ENCODE measurements at places on chromosomes 2 and 18. TPM values are rescaled to one million over a fixed set of nuclear protein-coding genes. Genes with fewer than 3 reads are reported as not detected.
A peak's percentile ranks its signal among the peaks of the same experiment; 100 is the strongest.

GRCh38 chr2:2896011-2896410, 481.6 kb downstream of the EIPR1 start:
- DNase-seq: no peak

DNA sequence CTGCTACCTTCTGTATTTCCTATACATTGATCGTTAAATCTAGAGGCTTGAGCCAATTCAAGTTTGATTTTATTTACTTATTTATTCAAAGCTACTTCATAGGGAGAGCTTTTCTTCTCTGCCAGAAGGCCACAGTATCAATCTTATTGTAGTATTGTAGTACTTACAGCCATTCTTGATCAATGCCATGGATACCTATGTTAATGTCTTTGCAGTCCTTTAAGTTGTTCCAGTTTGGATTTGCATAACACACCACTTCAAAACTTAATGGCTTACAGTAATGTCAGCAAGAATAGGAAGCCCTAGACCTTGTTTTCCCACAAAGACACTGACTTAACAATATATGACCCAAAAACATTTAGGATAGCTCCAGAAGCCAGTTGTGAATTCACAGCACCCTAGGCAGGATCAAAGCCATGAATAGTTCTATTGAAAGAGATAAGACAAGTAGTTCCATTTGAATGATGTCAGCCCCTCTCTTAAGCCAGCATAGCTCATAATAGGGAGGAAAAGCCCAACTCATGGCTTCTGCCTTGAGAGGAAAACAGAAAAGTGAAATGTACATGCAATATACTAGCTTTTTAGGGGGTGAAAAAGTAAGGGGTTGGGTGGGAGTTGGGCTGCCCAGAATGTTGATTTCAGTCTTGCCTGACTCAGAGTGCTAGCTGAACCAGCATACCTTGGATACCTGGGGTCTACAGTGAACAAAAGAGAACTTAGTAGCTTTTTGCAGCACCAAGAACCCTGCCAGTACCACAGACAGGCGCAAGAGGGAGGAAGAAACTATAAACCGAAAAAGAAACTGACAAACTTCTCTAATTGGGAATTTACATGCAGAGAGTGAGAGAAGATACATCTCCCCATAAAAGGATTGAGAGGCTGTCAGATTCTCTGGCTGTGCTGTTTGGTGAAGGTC, 101.4 kb downstream of the CAMKMT start:
- DNase-seq: no peak

- DNase-seq: no peak
Measured at GRCh38 chr2:105557021-105557920, 158.4 kb upstream of the FHL2 start.

DNA sequence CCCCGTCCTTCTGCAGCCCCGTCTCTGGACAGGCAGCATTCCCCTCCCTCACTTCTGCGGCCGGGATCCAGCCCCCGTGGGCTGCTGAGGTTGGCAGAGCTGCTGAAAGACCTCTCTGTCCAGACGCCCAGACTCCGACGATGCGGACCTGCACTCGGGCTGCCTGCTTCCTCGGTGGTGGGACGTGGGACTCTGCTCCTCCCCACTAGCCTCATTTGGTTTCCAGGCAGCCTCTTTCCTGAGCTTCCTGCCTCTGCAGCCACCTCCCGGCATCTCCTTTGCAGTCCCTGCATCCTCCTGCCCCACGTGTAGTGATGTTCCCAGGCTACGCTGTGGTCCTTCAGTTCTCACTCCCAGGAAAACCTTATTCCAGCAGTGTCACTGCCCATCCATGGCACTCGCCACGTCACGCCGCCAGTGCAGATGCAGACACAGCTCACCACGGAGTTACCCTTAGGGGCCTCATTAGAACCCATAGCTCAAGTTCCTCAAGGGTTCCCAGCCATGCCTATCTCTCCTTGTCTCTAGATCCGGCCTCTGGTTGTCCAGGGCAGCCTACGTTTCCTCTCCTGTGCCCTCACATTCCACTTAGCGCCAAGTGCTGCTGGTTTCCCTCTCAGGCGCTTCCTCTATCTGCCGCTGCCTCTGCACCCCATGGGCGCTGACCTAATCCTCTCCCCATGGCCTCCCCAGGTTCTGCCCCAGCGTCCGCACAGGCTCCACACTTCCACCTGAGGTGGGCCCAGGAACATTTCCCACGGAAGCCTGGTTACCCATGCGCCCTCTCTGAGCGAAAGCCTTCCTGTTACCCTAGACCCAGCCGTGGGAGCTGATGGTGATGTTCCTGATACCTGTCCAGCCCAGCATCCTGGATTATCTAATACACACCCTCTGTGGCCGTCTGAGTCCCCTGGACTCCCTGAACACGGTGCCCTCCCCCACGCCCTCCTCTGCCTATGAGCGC, 318.3 kb upstream of the MYT1L start:
- DNase-seq: no peak

GRCh38 chr2:30209227-30209626, 22.1 kb upstream of the LBH start:
- DNase-seq: no peak

DNA sequence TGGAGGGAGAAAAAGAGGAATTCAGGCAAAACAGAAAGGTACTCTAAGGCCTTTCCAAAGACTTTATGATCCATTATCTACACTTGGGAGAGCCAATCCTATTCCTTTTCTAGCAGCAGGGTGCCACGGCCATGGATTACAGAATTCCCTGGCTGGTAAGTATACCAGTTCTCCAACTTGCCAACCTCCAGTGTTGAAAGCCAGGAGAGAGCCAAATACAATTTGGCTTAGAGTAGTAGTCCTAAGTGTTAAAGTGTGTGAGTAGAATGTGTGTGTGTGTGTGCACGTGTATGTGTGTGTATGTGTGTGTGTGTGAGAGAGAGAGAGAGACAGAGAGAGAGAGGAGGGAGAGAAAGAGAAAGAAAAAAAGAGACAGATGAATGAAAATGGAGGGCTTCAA, 43.3 kb downstream of the WDPCP start:
- DNase-seq: no peak

Gene ZEB2
- 174 TPM for total RNA-seq

GRCh38 chr2:1854729-1855547, 110.6 kb upstream of the PXDN start:
- DNase-seq: no peak

DNA sequence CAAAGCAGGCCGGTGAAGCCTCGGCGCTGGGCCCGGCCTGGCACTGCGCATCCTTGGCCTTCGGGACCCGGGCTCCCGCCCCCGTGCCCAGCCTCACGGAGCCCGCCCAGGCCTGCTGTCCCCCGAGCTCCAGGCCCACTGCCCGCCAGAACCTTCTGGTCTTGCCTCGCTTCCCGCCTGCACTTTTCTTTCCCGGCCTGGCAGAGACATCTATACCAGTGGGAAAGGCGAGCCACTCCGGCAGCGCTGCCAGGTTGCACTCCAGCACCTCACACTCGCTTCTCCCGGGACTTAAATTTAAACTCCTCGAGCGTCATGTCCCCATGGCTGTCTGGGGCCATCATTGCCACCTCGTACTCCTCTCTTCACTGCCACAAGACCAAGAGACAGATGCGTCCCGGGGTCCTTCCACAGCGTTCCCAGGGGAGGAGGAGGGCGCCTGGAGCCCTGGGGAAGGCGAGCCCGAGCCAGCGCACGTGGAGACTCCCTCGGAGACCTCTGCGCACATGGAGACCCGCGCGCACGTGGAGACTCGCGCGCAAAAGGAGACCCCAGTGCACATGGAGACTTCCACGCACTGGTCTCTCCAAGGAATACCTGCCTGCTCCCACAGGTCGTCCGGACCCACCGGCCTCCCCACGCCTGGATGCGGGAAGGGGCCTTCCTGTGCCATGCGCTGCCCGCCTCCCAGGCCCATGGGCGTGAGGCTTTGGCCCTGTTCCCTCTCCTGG, 253.1 kb upstream of the SALL3 start:
- peak; percentile 62 for DNase-seq

- DNase-seq: no peak
Measured at GRCh38 chr2:151959238-151959637, 131.0 kb upstream of the ARL5A start.

Gene IMMT
- 68.4 TPM for total RNA-seq

Gene ZSWIM2
- total RNA-seq: not detected

- DNase-seq: no peak
Measured at GRCh38 chr2:172177581-172177980, 74.9 kb upstream of the DLX2 start.

GRCh38 chr2:116754381-116755101, 1060.0 kb upstream of the DDX18 start:
- DNase-seq: no peak

GRCh38 chr2:108621087-108621559, 86.9 kb downstream of the LIMS1 start:
- DNase-seq: no peak

Gene SKA1
- total RNA-seq: 0.42 TPM

GRCh38 chr2:238554468-238555315, 128.0 kb downstream of the ASB1 start:
- DNase-seq: no peak

- no peak for DNase-seq
Measured at GRCh38 chr2:66888791-66889631, 454.1 kb downstream of the MEIS1 start.

- no peak for DNase-seq
Measured at GRCh38 chr2:56540916-56541315, 357.1 kb downstream of the CCDC85A start.

Gene METTL21A
- total RNA-seq: 11.1 TPM

Gene EPB41L3
- 53.0 TPM for total RNA-seq

Gene ADCYAP1
- total RNA-seq: 6.5 TPM

GRCh38 chr2:187482796-187483195, 34.7 kb upstream of the CALCRL start:
- DNase-seq: no peak

DNA sequence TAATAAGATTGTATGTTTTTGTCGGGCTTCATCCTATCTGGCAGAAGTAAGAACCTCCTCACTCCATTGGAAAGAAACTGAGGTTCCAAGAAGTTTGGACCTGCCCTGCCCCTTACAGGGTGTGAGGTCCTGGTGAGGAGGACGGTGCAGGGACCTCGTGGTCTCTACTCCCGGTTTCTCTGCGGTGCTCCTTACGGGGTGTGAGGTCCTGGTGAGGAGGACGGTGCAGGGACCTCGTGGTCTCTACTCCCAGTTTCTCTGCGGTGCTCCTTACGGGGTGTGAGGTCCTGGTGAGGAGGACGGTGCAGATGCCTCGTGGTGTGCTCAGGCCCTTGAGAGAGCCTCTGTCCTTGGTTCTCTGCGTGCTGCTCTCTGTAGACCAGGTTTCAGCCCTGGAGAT, 5.2 kb downstream of the CTDP1 start:
- no peak for DNase-seq

Gene ROCK2
- 97.9 TPM for total RNA-seq

DNA sequence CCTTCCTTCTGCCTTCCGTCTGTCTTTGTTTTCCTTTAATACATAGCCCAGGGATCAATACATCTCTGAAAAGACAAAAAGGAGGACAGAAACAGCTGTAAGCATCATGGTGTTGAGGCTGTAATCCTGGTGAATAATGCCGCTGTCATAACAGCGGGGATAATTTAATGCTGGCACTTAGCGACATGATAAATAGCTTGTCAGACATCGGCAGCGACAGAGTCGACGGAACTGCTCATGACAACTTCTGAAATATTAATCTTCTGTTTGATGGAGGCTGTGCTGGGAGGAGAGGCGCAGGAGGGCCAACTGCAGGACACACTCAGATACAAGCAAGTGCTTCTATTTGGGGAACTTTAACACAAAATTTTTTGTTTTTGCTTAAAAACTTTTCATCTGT, 602.2 kb downstream of the GALR1 start:
- DNase-seq: no peak

DNA sequence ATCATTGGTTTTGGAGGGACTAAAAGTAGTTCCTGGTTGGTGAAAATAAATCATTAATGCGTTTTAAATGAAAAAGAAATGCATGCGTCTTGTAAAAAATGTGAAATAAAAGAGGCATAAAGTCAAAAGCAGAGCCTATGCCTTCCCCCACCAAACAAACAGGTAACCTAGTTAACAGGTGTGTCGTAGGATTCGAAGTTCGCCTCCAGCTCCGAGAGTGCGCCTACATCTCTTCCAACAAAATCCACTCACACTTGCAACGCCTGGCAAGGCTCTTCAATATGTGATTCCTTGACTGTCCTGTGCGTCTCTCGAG, 677 bp upstream of the SMAD4 start:
- DNase-seq: no peak

DNA sequence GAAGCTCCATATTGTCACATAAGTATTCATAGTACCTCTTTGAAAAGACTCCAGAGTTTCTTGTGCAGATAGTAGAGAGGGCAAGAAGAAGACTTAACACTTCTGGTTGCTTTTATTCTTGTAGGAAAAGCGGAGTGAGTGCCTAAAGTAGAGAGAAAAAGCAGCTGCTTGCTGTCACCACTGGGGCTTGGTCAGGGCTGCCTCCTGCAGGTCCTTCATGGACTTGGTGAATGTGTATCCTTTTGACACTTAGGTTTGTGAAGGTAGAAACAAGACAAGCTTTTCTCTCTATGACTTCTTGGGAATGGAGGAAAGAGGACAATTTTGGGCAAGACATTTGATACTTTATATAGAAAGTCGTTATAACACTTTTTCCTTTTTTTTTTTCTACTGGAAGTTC, 312.8 kb upstream of the FANCL start:
- no peak for DNase-seq

- DNase-seq: no peak
Measured at GRCh38 chr2:31055938-31056337, 82.3 kb downstream of the GALNT14 start.

- no peak for DNase-seq
Measured at GRCh38 chr2:54581326-54582039, 125.4 kb downstream of the SPTBN1 start.

DNA sequence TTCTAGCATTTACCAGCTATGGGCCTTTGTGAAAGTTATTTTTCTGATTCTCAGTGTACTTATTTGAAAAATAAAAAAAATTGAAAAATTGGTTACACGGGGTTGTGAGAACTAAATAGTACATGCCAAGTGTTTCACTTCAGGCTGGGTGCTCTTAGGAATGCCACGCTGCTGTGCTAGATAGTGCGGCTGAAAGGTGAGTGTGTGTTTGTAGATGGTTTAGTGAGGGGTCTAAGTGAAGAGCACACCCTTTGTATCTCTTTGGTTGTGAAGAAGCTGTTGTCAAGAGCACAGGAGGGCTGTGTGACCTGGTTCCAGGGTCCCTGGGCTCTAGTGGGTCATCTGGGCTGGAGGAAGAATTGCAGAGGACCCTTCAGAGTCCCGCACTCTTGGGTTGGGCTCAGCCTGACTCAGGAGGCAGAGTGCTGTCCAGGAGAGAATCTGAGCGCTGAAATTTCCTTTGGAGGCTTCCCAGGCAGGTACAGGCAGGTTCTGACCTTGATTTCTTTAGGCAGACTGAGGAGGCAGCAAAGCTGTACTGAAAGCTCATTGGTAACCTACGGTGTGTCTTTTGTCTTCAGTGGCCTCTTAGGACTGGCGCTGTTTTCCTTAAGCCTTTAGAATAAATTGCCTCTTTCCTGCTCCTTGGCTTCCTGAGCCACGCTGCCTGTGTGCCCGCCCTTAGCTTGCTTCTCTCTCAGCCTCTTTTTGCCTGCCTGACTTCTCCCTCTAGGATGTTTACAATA, 44.4 kb downstream of the MAP4K4 start:
- no peak for DNase-seq

Gene SKOR2
- total RNA-seq: not detected

GRCh38 chr2:4214444-4215205, 511.2 kb downstream of the DCDC2C start:
- no peak for DNase-seq

Data from aorta (tissue), 5 donors.